ENCODE measurements at places on chromosomes 5 and 9.
A peak's percentile ranks its signal among the peaks of the same experiment; 100 is the strongest.

- DNase-seq: peak; percentile 16
Measured at GRCh38 chr9:124285903-124286291, 28.1 kb downstream of the NEK6 start.

DNA sequence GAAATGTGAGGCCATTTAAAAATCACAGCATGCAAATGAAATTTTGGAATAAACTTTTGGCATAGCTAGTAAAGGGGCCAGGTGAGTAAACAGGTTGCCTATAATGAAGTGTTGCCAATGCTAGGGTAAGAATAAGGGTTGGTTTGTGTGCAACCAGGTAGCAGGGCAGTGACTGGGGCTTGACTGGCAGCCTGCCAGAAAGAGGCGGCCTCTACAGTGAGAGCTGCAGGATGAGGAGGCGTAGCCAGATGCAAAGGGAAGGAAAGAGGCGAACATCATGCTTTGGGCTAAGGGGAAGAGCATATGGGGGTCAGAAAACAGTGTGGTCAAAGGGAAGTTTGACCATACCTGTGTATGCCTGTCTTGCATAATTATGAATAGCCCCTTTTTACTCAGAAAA is 70.6 kb downstream of the MAST4 start:
- no peak for DNase-seq

- DNase-seq: no peak
Measured at GRCh38 chr5:137612576-137612975, 113.5 kb upstream of the SPOCK1 start.

DNA sequence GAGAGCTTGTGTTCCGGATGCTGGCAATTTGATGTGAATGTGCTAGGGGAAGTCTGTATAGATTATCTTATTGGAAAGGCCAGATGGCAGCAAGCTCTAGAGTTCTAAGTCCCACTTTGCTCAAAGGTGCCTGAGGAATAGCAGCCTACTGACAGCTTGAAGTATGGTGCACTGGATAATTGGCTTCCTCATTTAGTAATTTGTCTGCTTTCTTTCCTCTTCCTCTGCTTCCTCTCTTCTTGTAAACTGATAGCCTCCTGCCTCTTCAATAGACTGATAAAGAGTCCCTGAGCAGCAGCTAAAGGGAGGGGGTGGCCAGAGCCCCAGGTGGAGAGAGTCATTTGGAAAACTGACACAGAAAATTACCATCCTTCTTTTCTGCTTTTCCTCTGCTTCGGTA is 177.3 kb downstream of the FGF1 start:
- no peak for DNase-seq

DNA sequence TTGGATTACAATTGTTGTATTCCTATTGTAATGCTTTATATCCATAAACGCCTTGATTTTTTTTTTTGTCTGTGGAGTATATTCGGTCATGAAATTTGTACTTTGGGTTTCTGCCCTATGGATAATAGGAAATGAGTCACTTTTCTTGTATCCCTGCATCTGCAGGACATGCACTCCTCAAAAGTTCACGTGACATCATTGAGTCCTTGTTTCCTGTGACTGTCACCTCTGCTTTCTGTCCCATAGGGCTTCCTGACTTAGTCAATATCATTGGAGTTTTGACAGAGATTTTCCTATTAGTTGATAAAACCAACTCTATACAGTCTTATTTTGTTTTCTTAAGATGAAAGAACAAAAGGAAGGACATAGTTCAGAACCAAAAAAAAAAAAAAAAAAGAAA is 356.3 kb downstream of the MAT2B start:
- DNase-seq: no peak

GRCh38 chr5:38434966-38435705 is 121.3 kb downstream of the LIFR start:
- no peak for DNase-seq

GRCh38 chr5:148730270-148730669 is 75.9 kb upstream of the HTR4 start:
- DNase-seq: no peak

DNA sequence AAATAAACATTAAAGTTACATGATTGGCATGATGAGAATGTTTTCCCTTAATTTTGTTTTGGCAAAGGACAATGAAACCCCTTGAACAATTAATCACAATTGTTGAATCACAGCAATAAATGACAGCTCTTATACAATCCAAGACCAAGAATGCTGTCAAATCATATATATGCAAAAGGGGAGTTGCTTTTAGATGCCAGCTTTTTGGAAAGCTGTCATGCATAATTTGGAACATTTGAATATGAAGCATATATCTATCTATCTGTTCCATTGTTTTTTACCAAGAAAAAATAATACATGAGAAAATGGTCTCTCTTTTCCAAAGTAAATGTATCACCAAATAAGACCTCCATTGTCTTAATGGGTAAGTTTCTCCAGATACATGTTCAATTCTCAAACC is 44.5 kb downstream of the SPOCK1 start:
- no peak for DNase-seq

DNA sequence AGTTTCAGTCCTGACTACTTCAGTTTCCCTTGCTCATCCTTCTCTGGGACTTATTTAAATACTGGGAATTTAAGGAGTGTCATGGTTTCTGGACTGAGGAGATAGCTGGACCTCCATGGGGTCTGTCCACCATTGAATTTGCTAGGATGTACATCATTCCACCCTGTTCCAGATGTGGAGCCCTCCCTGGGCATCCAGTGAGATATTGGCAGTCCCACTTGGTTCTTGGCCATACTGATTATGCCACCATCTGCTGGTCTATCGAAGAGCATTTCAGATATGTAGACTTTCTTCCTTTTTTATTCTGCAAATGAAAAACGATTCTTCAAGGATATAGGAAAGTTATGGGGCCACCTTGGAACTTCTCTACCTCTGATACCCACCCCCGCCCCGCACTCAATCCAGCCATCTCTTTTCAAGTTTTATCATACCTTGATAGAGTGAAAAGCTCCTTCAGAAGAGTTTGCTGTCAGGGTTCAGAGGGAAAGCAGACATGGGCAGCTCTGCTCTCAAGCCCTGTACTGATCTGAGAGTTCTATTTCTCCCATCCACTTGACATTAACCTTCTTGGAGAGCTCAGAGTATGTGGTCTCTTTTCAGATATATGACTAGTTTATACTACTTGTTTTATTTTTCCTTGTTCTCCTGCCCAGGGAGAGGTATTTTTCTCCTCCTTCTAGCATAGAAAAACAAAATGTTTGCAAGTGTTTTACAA is 490.7 kb upstream of the SGCD start:
- no peak for DNase-seq

GRCh38 chr5:172638209-172638768 is 2.8 kb upstream of the NEURL1B start:
- no peak for DNase-seq

GRCh38 chr5:1792842-1793266 is 6.8 kb downstream of the MRPL36 start:
- peak; percentile 41 for DNase-seq

- no peak for DNase-seq
Measured at GRCh38 chr5:146082798-146083197, 22.6 kb downstream of the PLAC8L1 start.

DNA sequence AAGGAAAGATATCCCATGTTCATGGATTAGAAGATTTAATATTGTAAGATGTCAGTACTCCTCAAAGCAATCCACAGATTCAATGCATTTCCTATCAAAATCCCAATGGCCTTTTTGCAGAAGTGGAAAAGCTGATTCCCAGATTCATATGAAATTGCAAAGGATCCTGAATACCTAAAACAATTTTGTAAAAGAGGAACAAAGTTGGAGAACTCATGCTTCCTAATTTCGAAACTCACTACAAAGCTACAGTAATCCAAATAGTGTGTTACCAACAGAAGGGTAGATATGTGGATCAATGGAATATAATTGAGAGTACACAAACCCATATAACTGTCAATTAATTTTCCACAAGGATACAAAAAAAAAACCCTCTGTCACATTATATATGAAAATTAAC is 154.3 kb upstream of the ZNF618 start:
- DNase-seq: no peak

DNA sequence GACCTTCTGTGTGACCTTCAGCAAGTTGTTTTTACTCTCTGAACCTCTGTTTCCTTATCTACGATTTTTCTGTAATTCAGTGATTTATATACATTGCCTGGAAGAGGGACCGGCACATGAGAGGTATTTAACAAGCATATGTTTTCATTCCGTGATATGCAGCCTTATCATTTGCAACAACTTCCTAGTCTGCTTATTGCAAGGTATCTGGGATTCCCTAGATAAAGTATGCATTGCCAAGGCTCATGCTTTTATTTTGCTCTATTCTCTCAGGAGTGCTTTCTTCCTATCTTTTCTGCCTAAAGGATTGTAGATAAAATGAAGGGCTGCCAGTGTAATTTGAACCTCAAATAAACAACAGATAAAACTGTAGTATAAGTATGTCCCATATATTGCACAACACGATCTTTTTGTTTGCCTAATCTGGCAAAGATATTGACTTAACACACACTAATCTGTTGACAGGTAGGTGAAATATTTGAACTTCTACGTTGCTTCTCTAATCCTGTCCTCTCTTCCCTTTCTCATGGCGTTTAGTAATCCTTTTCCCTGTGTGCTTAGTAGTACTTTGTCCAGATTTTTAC is 377.2 kb upstream of the TNC start:
- DNase-seq: no peak

DNA sequence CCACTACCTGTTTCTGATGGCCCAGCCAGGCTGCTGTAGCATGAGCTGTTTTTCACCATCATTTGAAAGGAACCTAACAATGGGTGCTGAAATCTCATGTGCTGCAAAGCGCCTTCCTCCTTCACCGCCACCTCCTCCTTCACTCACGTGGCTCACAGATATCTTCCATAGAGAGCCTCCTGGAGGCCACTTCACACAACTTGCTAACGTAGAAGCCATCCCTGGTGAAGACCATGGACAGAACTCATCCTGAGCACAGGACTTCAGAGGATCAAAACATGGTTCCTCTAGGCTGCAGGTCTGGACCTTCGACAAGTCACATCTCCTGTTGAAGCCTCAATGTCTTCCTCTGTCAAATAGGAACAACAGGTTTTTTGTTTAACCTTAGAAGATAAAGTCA is 155.5 kb upstream of the RAD23B start:
- DNase-seq: no peak

- DNase-seq: no peak
Measured at GRCh38 chr9:113012492-113012891, 500 bp upstream of the ZNF883 start.

DNA sequence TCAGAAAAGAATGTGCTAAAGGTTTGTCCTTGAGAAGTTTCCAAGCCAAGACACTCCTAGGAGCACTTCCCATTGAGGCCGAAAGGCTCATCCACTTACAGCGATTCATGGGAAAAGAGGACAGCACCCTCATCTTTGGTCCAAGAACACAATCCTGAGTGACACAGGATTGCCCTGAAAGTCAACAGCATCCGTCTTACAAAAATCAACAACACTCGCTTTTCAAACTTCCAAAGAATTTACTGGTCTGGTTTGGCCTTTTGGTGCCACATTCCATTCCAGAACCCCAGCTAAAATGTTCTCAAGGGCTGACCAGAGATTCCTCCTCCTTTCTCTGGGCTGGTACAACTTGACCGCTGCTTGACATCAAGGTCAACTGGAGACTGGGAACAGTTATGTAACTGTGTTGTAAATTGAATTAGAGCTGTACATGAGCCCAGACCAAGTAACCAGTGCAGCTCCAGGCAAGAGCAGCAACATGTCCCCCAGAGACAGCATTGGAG is 415.8 kb upstream of the PIK3R1 start:
- no peak for DNase-seq

DNA sequence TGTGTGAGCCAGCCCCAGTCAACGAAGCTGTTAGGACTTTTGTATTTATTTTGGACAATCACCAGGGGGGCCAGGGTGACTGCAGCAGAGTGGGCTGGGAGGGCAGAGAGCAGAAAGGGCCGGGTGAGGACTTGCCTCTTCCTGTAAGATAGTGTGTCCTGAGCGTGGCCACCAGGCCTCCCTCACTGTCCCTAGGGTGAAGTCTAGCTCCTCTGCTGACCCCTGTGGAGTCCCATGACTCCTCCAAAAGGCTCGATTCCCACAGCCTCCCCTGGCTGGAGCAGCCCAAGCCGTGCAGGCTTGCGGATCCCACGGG is 147.8 kb downstream of the RXRA start:
- no peak for DNase-seq

DNA sequence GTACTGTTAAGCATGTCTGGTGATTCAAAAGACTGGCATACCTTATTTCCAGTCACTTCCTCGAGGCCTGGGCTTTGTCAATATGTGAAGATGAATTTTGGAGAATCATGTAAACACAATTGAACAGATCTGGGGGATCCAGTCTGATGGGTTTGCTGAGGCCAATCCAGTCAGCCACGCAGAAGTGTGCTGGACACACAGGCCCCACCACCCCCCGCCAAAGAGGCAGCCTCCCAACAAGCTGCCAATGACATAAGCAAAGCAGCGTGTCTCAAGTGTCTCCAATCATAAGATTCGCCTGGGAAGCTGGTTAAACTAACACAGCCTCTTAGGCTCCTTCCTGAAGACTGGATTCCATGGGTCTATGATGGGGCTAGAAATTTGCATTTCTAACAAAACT is 192.9 kb upstream of the KLF9 start:
- DNase-seq: no peak

- no peak for DNase-seq
Measured at GRCh38 chr5:37552161-37552560, 173.0 kb downstream of the WDR70 start.

GRCh38 chr5:100667161-100667630 is 132.0 kb downstream of the FAM174A start:
- DNase-seq: no peak

GRCh38 chr9:37760416-37761161 is 7.0 kb downstream of the TRMT10B start:
- DNase-seq: no peak

DNA sequence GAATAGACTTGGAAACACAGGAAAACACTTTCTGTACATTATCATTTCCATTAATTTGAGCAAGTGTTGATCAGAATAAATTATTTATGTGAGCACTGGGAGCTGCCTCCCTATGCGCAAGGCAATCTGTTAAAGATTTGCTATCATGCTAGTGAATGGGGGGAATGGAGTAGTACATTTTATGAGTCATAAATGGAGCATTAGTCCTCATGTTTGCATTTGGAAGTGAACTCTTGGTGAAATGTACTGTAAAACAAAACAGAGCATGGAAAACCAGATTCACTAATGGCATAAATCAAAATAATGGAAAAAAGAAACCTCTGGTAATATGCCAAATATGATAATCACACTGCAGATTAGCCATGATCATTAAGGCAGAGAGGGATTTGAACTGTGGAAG is 40.5 kb upstream of the TMC1 start:
- no peak for DNase-seq

Measured in stimulated activated CD4-positive, alpha-beta T cell treated with anti-CD3 and anti-CD28 coated beads, Interleukin-15, amount 100 ng/mL, for 1 hour (primary cell).